ENCODE measurements at places on chromosomes 5 and 9.

DNA sequence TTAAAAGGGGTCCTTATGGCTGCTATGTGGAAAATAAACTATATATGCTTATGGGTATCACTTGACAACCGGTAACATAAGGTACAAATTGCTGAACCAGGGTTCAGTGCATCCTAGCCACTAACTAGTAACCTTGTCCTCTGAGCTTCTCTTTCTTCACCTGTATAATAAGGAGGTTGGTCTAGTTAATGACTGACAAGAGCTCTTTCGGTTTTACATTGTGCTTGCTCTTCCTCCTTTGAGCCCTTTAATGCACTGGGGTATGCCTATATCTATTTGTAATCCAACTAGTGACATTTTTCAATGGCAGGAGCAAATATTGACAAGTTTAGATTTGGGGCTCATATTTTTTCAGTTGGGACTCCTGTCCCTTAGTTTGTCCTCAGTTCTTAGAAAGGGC lies 66.1 kb downstream of the NPR3 start:
- DNase-seq, result no peak

DNA sequence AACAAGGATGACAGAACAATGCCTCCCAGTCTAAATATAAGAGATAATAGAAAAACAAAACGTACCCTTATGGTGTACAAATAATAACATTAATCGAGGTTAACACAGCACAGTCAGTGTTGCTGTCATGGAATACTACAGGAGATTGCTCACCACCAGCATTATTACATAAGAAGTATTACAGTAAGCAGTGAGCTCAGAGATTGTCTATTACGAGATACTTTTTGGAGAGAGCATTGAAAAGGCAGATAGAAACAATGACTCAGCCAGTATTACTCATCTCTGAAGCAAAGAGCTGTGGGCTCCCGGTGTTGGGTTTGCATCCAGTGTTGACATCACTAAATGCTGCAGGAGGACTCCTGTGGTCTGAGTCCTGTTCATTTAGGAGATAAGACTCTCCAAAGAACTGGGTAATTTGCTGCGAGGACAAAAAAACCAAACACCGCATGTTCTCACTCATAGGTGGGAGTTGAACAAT lies 191.9 kb upstream of the SEMA6A start:
- no peak for DNase-seq

DNA sequence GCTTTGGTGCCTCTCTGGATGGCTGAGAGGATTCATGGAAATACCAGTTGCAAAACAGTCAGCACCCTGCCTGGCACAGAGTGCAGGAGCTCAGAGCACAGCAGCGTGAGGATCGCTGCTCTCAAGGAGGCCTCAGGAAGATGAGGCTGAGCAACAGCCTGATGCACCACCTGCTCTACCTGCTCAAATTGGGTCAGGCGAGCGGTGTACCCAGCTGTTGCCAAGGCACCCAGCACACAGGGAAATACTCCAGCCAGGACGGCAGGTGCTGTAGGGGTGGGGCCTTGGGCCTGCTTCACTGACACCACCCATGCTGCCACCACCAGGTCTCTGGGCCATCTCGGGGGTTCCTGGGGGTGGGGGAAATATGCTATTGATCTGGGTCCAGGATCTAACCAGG lies 4.3 kb downstream of the EEIG1 start:
- no peak for DNase-seq

DNA sequence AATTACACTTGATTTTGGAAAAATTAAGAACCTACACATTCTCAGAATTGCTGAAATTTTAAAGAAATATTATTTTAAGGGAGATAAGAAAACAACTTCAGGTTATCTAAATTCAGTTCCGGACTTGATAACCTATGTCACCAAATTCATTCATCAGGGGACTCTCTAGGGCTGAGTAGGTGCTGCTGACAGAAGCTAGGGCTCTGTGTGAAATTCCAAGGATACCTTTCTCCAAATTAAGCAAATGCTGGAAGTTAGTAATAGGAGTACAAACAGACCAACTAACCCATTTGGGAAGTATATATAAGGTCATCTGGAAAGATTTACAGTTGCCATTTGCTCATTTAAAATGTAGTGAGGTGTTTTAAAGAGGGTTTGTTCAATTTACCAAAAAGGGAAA lies 84.3 kb downstream of the SMIM23 start:
- no peak for DNase-seq

GRCh38 chr5:128693764-128694163 lies 155.7 kb upstream of the FBN2 start:
- DNase-seq, result no peak
